ENCODE measurements at places on chromosomes 11 and 22.

GRCh38 chr22:32075997-32076760 is 33.1 kb downstream of the SLC5A1 start:
- DNase-seq = no peak

- DNase-seq = no peak
Observed at GRCh38 chr22:31332010-31332409, 14.1 kb downstream of the PATZ1 start.

- no peak for DNase-seq
Observed at GRCh38 chr11:120185706-120186455, 25.0 kb upstream of the OAF start.

GRCh38 chr11:34397120-34397519 is 39.3 kb upstream of the ABTB2 start:
- DNase-seq = no peak

DNA sequence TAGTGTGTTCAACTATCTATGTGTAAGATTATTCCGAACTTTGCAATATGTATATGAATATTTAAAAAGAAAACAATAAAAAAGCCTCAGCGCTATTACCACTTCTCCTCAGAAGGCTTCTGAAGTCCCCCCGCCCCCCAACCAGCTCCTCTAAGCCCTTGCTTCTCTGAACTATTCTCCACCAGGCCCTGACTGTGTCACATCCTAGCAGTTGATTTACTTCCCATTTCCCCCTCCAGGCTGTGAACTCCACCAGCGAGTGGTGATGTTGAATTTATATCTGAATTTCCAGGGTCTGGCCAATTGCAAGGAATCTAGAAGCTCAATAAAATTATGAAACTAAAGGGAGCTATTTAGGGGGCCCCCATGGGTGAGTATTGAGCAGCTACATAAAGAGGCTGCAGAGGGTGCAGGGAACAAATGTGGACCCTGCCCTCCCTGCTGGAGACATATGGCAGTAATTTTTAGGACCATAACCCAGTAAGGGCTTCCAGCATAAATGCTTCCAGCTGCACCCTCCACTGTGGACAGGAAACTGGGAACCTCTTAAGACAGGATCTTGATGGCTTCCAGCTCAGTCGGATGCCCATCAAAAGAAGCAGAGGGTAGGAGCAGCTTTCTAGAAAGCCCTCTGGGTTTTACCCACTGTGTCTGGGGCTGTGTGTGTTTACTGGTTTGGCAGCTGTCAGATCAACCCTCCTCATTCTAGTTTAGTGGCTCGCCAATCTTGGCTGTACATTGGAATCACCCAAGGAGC is 81.4 kb downstream of the TIMP3 start:
- DNase-seq = no peak

DNA sequence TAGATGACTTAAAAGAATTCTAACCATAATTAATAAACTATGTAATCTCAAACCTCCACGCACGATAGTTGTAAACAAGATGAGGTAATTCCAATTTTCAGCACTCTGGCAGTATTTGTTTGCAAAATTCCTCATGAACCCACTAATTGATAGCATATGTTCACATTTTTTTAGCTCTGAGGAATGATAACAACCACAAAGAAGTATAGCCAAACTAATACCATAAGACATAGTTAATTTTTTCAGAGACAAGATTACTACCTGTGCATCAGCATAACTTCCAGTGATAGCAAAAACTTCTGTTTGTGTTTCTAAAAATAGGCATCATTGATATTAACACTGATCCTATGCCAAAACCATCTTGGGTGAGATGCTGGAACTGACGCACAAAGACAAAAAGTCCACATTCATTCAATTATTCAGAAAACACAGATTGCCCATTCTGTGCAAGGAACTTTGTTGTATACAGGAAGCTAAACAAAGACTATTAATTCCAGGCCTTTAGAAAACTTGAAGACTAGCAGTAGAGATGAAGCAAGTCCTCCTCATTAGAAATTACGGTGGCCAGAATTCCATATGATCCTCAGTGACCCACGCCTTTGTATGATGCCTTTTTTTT is 57.7 kb downstream of the PDGFD start:
- peak; percentile 81 for DNase-seq

- DNase-seq = no peak
Observed at GRCh38 chr22:18113680-18114394, 3.2 kb downstream of the TUBA8 start.

DNA sequence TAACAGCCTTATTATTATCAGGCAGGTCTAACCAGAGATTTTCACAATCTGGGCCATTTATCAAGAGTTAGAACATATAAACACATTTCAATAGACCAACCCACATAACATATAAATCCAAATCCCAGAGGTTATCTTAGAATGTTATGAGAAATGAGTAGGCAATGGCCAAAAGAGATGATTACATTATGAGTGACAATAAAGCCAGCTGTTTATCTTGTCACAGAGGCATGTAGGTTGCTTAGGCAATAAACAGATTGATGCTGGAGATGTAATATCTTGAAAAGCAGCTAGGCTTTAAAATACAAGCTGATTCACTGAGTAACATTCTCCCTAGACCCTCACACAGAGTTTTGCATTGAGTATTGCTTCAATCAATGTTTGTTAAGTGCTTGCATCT is 148.5 kb upstream of the SESN3 start:
- DNase-seq = no peak

- DNase-seq = no peak
Observed at GRCh38 chr11:75072582-75072981, 24.1 kb downstream of the OR2AT4 start.

- no peak for DNase-seq
Observed at GRCh38 chr22:30104501-30105156, 24.4 kb downstream of the HORMAD2 start.

- DNase-seq = no peak
Observed at GRCh38 chr11:118088531-118088930, 1.8 kb upstream of the SMIM35 start.

GRCh38 chr11:719214-720016 is 13.4 kb downstream of the EPS8L2 start:
- no peak for DNase-seq

- no peak for DNase-seq
Observed at GRCh38 chr22:19970479-19971275, 29.1 kb upstream of the TXNRD2 start.

GRCh38 chr11:29317694-29318093 is 699.1 kb downstream of the KCNA4 start:
- DNase-seq = no peak

GRCh38 chr11:122404571-122404970 is 251.0 kb upstream of the UBASH3B start:
- no peak for DNase-seq

DNA sequence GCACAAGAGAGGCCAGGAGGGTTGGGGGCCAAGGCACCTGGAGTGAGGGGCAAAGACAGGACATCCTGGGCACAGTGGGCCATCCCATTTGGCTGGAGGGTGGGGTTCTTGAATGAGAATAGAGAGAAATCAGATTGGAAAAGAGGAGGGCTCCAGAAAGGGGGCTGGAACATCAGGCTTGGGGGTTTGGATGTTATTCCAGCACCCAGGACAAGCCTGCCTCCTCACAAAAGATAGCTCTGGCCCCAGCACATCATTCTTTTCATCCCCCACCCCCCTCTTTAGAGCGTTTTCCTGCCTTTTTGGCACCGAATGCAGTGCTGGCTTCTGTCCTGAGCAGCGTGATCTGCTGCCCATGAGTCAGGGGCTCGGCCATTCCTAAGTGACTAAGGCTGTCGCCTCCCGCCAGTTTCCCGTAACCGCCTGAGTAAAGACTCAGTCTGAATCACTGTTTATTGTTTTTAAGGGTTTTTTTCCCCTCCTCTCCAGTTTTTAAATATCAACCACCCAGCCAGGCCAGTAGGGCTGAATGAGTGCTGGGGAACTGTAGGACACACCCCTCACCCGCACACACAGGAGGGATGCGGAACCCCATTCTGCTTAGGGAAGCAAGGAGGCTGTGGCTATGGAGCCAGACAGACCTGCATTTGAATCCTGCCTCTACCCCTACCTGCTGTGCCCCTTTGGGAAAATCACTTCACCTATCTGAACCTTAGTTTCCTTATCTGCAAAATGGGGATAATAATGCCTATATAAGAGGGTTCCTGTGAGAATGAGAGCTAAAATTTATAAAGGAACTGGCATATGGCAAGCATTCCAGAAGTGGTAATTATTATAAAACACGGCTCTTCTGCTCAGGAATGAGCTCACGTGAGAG is 32.4 kb upstream of the NAV2 start:
- DNase-seq = peak; percentile 97

DNA sequence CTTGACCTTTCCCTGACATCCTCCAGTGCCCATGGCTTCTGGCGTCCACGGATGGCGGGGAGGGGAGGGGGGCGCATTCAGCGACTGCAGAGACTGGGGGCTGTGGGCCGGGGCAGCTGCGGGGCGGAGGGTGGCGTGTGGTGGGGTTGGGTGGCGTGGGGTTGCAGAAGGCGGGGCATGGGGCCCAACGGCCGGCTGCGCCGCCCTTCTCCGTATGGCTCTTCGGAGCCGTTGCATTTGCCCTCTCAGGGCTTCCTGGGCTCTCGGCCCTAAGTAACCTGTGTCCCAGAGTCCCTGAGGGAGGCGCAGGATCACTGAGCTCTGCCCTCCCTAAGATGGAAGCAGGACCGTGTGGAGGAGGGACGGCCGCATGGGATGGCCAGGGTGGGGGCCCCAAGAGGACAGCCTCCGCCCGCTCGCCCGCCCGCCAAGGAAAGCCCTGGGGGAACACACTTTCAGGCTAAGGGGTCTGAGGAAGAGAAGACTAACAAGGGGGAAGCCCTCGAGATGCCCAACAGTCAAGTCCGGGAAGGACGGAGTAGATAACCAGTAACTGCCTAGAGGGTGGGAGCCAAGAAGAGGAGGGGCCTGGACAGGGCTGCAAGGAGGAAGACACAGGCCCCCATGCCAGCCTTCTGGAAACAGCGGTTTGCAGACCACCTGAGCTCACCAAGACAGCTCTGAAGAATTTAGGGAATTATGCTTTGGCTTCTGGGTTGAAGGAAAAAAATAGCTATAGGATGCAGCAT is 9.2 kb upstream of the AIFM3 start:
- DNase-seq = no peak

Measured in BJ (cell line).